ENCODE measurements at places on chromosomes 13 and 19. TPM values are rescaled to one million over a fixed set of nuclear protein-coding genes. Genes with fewer than 3 reads are reported as not detected.
A peak's percentile ranks its signal among the peaks of the same experiment; 100 is the strongest.

DNA sequence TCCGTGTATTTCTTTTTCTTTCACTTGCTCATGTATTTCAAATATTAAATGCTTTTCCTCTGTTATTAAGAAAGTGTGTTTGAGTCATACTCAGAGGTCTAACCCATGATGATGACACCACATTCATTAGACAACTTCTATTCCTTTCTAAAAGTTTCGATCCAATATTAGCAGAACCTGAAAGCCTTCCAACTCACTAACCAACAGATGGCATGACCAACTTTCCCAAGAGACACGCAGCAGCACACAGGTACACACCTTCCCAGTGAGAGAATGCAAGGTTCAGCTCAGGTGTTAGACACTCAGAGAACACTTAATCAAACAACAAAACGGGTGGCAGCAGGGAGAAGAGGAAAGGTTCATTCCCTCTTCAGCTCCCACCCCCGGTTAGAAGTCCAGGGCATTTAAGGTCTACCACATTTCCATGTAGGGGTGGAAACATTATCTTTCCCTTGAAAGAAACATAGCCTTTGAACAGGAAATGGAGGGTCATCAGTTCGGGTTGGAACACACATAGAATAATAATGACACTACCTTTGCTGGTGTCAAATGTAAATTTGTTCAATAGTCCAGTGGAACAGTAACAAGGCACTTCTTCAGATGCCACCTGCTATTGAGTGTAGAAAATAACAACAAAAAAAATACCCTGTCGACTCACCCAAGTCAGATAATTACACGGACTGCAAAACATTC, 404.2 kb downstream of the COG6 start:
- no peak for DNase-seq

GRCh38 chr19:47765523-47766358, 12.8 kb upstream of the SELENOW start:
- no peak for DNase-seq

DNA sequence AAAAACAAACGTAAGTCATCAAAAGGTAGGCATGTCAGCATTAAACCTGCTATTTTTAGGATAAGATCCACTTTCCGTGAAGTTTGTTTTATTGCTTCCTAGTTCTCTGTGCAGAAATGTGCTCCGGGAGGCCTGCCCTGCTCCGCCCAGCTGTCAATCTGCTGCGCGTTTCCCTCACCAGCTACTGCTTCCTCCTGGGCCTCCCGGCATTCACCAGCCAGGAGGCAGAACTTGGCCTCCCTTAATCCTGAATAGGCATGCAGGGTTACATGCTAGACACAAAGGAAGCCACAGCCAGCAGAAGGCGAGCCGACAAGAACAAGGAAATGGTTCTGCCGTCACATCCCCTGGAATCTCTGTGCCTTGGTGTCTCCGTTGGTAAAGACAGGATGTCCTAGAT, 386.2 kb downstream of the IRS2 start:
- no peak for DNase-seq

DNA sequence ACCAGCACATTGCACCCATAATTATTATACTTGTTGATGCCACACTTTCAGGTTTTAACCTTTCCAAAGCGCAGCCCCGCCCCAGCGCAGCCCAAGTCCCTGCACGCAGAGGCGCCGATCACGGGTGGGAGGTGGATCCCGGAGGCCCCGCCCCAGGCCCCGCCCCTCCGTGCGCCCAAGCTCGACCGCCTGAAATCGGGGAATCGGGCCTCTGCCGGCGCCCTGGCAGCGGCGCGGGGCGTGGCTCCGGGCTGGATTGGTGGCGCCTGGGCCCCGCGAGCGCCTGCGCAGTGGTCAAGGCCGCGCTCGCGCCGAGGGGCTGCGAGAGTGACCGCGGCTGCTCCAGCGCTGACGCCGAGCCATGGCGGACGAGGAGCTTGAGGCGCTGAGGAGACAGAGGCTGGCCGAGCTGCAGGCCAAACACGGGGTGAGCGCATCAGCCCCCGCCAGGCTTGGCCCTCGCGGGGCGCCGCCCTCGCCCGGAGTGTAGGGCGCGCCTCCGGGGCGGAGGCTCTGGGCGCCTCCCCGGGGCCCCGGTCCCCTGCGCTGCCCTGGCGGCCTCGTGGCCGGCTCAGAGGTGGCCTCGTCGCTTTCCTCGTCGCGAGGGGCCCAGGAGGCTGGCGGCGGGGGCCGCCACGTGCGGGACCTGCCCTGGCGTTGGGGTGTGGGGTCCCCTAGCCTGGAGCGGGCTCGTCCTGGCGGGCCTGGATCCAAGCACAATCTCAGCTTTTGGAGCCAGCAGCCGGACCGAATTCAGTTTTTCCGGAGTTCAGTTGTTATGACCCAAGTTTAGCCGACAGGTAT, at the start of gene PDCD5:
PDCD5 (plus strand) TSS at position 290 of the 804 bp plus-strand sequence; CDS start at position 362, 72 bp downstream.
- peak; percentile 93 for DNase-seq

ZNF541 gene
- not detected for total RNA-seq

- no peak for DNase-seq
Observed at GRCh38 chr13:23349161-23349897, 84.2 kb downstream of the SACS start.

DNA sequence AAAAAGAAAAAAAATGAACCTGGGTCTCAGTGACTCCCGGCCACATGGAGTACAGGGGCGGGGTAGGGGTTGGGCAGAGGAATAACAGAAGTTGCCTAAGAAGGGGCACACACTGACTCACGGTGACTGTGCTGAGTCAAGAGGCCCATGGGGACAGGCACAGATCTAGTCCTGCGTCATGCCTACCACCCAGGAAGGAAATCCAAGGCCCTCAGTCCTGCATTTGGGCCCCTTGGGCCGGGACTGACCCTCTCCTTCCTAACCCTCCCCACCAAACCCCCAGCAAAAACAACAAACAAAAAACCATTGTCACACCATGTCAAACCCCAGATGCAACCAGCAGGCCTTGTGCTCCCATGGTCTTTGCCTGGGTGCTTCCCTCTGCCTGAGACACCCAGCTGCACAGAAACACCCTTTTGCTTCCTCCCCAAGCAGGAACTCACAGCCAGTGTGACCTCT, 9.6 kb upstream of the NOTCH3 start:
- peak; percentile 95 for DNase-seq

PEAK3 gene
- total RNA-seq = not detected

SLC25A41 gene
- total RNA-seq = not detected

HSD17B14 gene
- 33.6 TPM for total RNA-seq

LRP3 gene
- 53.6 TPM for total RNA-seq

DNA sequence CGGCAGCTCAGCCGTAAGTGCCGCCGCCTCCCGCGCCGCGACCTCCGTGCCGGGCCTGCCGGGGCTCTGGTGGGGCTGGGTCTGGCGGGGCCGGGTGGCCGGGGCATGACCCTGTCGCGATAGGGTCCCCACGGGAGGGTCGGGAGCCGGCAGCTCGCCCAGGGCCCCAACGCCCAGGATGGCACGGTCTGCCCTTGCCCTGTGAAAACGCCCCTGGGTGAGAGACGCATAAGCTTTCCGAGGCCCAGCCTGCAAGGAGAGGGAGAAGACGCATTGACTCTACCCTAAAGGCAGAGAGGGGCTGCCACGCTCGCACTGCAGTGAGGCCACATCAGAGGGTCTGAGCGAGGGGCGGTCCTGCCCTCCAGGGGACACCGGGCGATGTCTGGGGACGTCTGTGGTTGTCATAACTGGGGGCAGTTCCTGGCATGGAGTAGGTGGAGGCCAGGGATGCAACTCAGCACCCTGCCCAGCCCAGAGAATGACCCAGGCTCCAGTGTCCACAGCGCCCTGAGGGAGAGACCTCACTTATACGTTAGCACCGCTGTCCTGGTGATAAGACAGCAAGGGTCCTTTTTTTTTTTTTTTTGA, 539 bp downstream of the ZNF554 start:
- DNase-seq = no peak

DNA sequence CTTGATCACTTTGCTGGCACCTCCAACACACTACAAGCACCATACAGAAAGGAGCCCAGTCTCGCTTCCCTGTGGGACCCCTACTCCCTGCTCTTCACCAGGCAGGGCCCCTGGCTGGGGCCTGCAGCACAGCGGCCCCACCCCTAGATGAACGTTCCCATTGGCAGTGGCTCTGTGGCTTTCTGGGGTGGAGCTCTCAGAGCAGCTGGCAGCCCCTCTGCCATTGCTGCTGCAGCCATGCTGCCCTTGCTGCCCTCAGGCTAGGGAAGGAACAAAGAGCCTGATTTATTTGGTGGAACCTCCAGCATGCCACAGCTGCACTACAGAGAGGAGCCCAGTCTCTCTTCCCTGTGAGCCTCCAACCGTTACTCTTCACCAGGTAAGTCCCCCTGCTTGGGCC, 5.8 kb downstream of the SIGLEC6 start:
- DNase-seq = no peak

DNA sequence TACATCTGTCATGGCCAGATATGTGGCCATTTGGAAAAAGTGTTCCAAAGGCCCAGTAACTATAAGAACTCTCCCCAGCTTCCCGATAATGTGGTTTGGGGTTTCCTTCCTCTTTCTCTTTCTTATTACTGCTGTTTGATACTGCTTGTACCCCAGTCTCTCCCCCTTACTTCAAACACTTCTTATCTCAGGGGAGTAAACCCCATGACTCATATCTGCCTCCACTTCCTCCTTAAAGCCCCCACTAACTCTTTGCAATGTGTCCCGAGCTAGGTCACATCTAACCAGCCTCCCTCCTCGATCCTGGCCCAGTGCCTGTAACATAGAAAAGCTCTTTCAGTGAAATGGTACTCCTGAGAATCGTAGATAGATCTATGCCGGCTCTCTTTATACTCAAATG, 82.4 kb upstream of the STARD13 start:
- no peak for DNase-seq

DNA sequence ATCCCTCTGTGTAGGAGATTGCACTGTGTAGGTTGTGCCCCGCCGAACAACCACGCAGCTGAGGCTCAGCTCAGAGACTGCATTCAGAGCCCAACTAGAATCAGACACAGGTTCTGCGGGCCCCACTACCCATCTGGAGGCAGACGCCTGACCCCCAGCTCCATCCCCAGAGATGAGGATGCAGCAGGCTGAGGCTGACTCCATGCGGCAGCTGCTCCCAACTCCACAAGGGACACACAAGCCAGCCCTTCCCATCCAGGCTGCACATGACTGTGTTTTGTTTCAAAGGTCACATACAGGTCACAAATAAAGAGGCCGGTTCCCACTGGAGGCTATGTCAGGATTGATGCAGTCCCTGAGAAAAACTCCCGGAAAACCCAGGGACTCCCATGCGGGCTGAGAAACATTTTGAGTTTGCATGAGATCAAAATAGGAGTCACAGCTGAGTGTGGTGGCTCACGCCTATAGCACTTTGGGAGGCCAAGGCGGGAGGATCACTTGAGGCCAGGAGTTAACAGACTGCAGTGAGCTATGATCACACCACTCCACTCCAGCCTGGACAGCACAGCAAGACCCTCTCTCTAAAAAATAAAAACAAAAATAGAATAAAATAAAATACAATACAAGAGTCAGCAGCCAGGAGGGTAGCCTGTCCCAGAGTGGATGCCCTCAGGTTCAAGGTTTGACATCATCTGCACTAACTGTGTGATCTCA, 14.0 kb downstream of the ELL start:
- DNase-seq = no peak

All from Caki2 (cell line).